Right lobe of liver (tissue), 6 donors: ENCODE measurements at places on chromosomes 2 and 18. TPM values are rescaled to one million over a fixed set of nuclear protein-coding genes. Genes with fewer than 3 reads are reported as not detected.
A peak's percentile ranks its signal among the peaks of the same experiment; 100 is the strongest.

DNA sequence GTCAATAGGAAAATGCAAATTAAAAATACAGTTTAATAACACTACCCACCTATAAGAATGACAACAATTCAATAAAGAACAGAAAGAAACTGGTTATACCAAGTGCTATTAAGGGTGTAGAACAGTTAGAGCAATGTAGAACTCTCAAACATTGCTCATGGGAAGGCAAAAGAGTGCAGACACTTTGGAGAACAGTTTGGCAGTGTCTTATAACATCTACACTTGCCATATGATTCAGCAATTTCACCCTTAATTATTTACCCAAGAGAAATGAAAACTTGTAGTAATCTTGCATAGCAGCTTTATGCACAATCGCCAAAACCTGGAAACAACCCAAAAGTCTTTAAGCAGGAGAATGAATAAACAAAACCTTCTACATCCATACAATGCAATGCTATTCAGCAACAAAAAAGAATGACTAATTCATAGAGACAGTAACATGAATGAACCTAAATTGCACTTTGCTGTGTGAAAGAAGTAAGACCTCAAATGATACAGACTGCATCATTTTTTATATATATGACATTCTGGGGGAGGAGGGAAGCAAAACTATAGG lies 455.2 kb downstream of the THSD7B start:
- DNase-seq: no peak

Gene ABCB11
- 128 TPM for total RNA-seq

DNA sequence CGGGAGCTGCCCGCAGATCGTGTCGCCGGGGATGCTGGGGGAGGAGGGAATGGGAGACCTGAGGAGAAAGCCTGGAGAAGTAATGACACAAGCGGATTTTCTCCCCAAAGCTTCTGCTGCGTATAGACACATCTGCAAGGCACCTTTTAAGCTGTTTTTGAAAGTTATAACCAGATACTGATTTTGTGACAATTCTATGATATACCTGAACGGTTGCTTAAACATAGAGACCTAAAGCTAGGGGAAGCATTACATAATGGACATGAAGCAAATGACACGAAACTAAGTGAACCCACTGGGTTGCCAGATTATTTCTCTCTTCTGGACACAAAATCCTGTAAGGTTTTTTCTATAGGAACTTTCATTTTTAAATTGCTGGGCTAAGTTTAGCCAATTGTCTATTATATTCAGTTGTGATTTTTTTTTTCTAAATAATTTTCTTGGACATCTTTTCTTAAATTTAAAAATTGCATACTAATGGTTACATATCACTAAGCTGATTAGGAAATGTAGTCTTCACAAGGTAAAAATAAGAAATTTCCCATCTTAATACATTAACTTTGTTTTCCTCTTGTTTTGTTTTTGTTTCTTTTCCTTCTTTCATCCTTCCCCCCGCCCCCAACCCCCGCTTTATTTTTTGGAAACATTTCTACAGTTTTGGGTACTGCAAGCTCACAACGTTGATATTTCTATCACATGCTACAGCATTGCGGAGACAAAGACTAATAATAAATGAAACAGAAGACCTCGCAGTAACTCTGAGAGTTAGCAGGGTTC lies 1.3 kb downstream of the OSBPL6 start:
- no peak for DNase-seq

GRCh38 chr18:5543036-5543680 lies 639 bp downstream of the EPB41L3 start:
- no peak for DNase-seq

Gene STON1
- total RNA-seq: 1.1 TPM

Gene PAX3
- total RNA-seq: not detected

- no peak for DNase-seq
Observed at GRCh38 chr2:189516546-189516945, 64.0 kb downstream of the SLC40A1 start.

Gene CFAP221
- total RNA-seq: 3.2 TPM

Gene MYL1
- not detected for total RNA-seq

GRCh38 chr2:62814123-62814522 lies 108.6 kb downstream of the EHBP1 start:
- DNase-seq: no peak

- DNase-seq: no peak
Observed at GRCh38 chr2:152710713-152711112, 6.5 kb downstream of the PRPF40A start.

DNA sequence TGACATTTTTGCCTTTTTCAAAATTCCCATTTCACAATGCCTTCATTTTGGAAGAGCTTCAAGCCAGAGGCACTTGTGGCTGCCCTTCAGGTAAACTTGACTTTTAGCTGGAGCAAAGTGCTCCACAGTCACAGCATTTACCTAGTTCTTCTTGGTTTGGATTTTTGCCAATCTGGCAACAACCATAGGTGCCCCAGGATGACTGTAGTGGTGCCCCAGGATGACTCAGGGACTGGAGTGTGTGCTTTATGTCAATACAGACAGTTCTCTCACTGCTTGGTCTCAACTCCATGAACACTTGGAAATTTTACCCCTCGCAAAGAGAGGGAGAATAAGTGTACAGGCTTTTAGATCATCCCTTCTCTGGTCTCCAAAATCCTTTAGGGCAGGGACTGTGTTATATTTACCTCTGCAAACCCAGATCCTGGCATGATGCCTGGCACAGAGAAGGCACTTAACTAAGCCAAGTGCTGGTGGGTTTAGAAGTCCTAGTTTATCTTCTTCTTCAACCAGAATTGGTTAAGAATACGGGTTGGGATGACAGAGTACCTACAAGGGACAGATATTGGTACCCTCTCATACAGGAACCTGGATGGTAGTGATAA lies 15.3 kb upstream of the PTPN4 start:
- peak; percentile 61 for DNase-seq

DNA sequence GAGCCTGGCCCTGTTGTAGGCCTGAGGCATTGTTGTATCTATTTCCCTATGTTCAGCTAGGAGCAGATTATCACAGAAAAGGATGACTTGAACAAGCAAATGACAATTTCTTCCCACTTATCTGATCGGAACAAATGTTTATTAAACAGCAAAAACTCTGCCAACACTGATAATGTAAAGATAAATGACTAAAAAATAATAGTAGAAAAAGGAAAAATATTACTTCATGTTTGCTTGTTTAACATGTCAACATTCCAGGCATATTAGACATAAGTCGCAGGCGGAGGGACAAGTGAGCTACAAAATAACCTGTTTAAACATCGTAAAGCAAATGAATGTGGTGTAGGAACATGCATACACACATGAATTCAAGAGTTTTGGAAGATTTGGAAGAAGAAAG lies 257.9 kb downstream of the TMX3 start:
- DNase-seq: no peak

DNA sequence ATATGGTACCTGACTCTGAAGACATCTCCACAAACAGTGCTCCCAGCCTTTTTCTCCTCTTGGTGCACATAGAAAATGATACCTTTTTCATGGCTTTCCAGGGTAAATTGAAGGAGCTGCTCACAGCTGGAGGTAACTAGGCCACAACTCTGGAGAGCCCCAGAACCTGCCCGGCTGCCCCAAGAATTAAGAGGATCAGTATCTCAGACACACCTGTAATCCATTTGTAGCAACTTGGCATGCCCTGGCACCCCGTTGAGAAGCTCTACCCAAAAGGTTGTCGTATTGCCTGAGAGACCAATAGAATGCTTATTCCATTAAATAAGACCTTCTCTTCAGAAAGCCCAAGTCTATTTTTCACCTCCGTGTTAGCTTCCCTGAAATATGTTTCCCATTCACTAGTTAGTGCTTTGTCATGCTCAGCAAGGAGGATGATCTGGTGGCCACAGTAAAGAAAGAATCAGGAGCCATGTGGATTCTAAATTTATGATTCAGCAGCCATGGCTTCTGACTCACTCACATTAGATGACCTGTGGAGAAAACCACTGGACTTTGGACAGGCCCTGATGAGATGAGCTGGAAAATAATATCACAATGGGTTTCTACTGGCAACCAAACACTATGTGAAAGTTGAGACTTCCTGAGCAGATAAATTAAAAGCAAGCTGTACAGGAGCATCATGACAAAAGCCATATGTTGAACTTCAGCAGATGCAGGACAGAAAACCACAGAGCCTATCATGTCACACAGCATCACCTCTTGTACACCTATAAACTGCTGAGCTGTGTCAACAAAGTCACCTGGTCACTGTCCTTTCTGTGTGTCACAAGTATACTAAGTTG lies 253.3 kb upstream of the OSR1 start:
- no peak for DNase-seq

Gene B3GNT7
- 5.3 TPM for total RNA-seq

DNA sequence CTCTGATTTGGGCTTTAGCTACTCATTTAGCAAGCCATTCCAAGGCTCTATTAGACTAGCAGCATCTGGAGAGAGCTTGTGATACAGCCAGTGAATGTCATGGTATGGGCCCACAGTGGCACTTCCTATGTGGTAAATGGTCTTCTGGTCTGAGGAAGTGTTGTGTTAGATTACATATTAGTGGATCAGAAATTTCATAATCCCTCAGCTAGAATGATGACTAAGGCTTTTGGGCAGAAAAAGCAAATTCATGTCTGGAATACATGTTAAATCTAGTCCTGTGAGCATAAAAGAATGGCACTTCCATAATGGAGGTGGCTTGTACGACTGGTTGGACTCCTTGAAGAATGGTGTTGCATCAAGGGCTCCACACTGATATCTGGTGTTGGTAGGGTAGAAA lies 436.8 kb upstream of the CWC22 start:
- no peak for DNase-seq

DNA sequence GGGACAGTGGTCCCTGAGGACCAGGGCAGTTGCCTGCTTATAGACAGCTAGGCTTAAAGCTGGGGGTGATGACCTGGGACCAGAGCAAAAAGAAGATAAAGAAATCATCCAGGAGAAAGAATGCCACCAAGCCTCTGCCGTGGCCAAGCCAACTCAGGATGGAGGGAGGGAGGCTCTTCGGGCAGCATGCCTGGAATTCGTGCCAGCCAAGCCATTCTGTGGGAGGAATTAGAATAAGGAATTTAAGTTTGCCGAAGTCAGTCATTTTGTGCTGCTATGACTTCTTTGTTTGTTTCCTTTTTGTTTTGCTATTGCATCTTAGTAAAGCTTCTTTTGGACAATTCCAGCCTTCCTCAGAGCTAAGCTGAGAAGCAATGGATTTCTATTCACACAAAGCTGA lies 124.1 kb downstream of the EN1 start:
- no peak for DNase-seq

DNA sequence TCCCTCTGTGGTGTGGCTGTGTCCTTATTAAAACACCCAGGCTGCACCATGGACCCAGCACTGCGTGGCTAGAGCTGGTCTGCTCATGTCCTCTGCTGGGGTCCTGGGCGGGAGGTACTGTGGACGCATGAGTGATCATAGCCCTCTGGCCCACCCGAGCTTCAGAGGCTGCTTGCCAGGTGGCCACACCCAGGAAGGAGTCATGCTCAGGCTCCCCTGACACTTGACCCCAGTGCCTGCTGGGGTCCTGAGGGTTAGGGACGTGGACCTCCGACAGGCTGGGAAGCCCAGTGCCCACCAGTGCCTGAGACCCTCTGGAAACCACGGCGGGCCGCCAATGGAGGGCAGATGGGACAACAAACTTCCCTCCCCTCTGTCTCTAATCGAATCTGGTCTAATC lies 66.3 kb upstream of the HS6ST1 start:
- peak; percentile 49 for DNase-seq
